Peyer's patch (tissue), 4 donors: ENCODE measurements at places on chromosomes 5 and 9.

DNA sequence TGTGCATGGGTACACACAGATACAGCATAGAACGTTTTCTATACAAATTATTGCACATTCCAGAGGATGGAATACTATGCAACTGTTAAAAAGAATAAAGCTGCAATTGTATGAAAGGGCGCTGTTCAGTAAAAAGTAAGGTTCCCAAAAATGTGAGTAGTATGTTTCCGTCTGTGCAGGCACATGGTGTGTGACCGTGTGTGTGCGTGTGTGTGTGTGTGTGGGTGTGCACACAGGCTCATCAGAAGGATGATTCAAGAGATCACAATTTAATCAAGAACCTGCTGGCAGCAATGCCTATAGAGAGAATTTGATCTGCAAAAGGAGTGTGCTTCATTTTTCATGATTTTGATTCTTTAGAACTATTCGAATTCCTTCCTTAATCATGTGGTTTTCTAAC lies 76.3 kb downstream of the SEMA4D start:
- no peak for DNase-seq

GRCh38 chr9:21831841-21832509 lies 29.5 kb downstream of the MTAP start:
- DNase-seq: no peak

DNA sequence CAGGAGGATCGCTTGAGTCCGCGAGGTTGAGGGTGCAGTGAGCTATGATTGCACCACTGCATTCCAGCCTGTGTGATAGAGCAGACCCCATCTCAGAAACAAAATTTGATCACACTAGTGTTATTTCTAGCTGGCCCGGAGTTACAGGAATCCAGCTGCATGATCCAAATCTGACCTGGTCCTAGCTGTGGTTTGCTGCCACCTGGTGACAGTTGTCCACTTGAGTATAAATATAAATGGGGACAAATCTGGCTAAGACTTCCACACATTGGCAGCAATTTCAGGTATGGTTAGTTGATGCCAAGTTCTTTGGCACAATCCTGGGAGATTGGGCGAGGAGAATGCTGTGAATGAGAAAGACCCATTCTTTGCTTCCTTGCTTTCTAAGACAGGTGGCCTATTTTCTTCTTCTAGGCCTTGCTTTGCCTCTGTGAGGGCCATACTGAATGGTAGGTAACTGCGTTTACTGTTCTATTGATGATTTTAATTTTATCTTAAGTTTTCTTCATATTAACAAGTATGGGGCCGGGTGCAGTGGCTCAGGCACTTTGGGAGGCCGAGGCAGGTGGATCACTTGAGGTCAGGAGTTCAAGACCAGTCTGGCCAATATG lies 35.4 kb downstream of the UBE2R2 start:
- DNase-seq: peak; percentile 89

DNA sequence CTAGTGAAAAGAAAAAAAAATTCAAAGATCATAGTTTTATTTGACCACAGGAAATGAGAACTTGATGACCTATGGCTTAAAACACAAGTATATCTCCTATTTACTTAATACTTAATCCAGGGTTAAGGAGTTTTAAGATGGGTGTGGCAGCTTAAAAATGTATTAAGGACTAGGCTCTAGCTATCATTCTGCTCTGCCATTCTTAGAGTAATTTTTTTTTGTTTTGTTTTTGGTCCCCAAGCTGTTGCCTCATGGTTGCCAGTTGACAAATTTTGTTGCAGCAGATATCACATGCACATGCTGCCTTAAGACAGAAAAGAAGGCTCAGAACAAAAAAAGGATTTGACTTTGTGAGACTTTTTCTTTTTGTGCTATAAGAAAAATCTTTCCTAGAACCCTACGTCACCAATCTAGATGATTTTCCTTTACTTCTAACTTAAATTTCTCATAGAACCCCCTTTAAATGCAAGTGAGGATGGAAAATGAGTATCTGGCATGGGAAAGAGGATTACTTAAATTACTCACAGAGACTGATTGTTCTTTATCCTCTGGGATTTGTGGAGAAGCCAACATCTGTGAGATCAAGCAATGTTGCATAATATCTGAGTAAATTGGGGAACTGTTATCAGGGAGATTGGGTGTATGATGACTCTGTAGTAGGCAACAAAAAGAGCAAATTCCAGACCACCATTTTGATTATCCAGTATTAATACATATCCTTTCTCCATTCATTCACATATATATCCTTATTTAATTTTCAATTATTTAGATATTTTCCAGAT lies 364.7 kb upstream of the CD180 start:
- no peak for DNase-seq

DNA sequence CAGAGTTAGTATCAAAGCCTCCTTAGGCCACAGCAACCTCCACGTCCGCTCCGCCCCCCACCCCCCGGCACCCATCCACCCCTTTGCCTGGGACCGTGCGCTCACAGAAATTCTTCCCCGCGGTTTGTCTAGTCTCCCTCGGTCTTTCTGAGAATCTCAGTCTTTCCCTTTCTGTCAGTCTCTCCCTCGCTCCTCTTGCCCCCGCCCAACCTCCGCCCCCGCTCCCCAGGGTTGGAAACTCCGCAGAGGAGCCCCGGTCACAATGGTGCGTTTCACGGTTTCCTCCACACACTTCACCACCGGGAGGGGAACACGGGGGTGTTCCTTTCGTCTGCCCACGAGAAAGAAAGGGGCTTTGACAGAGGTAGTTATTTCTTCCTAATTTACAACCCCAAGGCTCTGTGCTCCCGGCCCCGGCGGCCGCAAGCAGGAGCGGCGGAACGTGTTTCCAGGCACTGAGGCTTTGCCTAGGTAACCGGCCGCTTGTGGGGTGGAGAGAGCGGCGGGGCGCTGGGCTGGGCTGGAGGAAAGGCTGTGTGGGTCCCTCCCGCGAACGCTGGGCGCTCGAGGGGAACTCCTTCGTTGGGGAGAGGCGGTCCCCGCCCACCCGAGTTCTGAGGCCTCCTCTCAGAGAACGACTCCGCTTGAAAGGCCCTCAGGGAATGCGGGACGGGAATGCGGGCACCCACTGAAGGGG lies 2.1 kb downstream of the NR4A3 start:
- peak; percentile 51 for DNase-seq

DNA sequence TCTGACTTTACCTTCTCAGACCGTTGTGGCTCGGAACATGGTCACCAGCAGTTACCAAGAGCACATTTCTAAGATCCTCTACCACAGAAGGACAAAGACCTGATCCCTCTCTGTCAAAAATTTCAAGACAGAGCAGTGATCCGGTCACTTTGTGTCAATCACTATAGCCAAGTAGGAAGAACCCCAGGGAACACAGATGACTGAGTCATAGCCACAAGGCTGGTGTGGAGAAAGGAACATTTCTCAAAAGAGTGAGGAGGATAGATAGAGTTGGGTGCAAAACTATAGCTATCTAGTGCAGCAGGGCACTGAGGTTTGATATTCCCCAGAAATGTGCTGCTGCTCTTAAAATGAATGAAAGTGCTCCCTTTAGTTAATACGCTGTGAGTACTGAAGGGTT lies 130.7 kb upstream of the SMIM23 start:
- DNase-seq: no peak

GRCh38 chr5:78794693-78795215 lies 146.2 kb upstream of the LHFPL2 start:
- no peak for DNase-seq

- DNase-seq: no peak
Observed at GRCh38 chr5:82839881-82840280, 237.3 kb downstream of the TMEM167A start.

- DNase-seq: no peak
Observed at GRCh38 chr5:32439086-32439642, 5.4 kb downstream of the ZFR start.

DNA sequence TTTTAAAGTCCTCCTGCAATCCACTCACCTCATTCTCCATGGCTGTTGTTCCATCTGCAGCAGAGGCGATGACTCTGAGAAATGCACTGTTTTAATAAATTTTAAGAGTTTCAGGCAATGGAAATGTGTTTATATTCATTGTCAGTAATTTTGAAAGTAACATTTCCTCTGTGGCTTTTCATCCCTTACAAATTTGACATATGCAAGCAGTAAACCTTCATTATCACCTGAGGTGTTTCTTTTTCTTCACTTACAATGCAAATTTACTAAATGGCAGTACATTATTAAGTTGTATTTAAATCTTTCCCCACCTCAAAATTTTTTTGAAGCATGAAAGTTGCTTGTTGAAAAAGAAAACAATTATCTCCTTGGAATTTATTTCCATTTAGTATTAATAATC lies 136.9 kb downstream of the DIRAS2 start:
- no peak for DNase-seq

DNA sequence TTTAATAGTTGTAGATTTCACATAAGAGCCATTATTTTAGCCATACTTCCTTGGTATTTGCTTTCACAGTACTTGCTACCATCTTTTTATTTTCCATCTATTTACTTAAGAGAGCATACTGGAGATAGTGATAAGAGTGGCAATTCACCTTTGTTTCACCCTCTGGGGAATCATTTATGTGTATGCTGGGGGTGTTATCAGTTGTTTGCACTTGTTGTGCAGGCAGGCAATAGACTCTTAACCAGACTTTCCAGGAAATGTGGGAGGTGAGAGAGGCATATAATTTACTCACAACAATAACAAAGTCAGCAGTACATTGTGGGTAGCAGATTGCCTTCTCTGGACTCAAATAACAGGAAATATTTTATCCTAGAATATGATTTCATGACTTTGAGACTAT lies 1018.3 kb downstream of the CDH12 start:
- DNase-seq: no peak
